ENCODE measurements at places on chromosomes 16 and 17.
A peak's percentile ranks its signal among the peaks of the same experiment; 100 is the strongest.

DNA sequence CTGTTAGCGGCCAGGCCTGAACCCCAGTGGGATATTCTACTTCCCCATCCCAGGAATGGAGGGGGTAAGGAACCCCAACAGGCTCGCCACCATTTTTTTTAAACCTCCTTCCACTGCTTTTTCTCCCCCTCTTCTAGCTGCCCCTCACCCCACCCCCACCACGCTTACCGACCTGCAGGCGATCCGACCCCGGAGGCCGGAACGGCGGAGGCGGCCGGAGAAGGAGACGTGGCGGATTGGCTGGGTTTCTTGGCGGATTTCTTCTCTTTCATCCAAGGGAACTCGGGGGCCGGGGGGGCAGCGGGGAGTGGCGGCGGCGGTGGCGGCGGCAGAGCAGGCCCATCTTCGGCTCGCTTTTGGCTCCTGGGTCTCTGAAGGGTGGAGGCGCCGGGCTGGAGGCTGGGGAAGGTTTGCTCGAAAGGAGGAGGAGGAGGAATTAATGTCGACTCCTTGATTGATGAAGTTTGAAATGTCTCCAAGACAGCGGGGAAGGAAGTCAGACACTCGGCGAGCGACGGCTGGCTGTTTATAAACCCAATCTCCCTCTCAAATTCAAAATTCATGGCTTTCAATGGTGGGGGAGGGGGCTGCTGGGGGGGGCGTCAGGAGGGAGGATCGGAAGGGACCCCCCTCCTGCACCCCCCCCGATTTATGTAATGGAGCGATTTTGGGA lies 424 bp downstream of the HOXB2 start:
- DNase-seq, result peak; percentile 56

GRCh38 chr17:27800522-27800921 lies at the start of gene NOS2:
Gene NOS2, minus strand, starts transcription at chr17:27800529. Its CDS starts 1,720 bp downstream, at chr17:27798809.
- DNase-seq, result no peak

DNA sequence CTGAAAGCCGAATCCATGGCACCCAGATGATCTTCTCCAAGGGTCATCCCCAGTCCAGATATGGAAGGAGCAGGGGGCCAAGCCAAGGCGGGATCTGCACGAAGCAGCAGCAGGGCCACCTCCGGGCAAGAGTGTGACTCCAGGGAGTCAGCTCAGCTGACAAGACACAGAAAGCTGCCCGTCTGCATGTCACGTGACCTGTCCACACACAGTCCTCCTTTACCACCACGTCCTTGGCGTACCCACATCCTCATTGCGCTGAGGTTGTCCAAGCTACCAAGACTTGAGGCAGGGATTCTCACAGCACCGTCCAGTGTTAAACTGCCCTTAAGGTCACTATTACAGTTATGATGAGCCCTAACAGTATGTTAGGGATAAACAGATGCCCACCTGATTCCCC lies 11.3 kb upstream of the CYTH1 start:
- DNase-seq, result no peak

GRCh38 chr16:56841233-56841632 lies 23.8 kb upstream of the SLC12A3 start:
- DNase-seq, result no peak

GRCh38 chr17:72124438-72124775 lies 3.6 kb downstream of the SOX9 start:
- DNase-seq, result no peak

- DNase-seq, result peak; percentile 92
These were observed at the start of gene RUSF1 for GRCh38 chr16:31507929-31508705. Gene RUSF1, minus strand, starts transcription at chr16:31508391. Its CDS starts 18 bp downstream, at chr16:31508373.

GRCh38 chr16:22712471-22712870 lies 101.5 kb upstream of the HS3ST2 start:
- DNase-seq, result no peak

GRCh38 chr16:82874672-82875071 lies 247.9 kb downstream of the CDH13 start:
- DNase-seq, result no peak

Data from activated CD4-positive, alpha-beta T cell treated with anti-CD3 and anti-CD28 coated beads, Interleukin-10, Interleukin-2, amounts not matched to agents 100 ng/mL and 50 ng/mL, durations not matched to agents 16 hours and 8 hours (primary cell).